ENCODE measurements at places on chromosomes 7 and 10.

DNA sequence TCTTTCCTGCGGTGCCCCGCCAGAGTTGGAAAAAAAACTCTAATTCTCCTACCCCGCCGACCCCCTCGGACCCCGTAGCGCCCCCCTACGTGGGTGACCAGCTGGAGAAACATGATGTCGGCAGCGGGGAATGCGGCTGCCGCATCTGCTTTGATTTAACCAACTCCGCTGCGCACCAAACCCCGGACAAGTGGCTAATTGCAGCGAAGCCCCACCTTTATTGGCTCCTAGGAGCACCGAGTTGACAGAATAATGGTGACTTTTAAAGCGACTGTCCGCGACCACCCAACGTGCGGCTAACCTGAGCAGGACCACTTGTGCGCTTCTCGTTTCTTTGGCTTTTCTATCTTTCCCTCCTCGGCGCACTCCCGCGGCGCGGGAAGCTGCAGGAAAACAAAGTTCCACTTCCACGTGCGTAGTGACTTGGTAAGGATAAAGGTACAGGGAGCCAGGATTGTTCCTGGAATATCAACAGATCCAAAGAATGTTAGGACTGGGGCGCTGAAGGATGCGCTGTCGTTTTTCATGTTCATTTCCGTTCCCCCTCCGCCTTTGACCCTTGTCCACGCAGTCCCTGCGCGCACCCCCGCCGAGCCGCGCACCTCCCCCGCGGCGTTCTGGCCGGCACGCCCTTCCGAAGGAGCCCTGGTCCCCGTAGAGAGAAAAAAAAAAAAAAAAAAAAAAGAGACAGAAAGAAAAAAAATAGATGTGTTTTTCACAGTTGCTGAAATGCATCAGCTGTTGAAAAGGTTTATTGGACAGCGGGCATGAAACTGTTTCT lies 1.4 kb downstream of the WNT16 start:
- H3K4me3 ChIP-seq = peak overlapping the region; percentile 39
- H3K27me3 ChIP-seq = peaks cover 27% of the 10 kb centered on the region
- H3K27ac ChIP-seq = no peak overlapping the region
- H3K36me3 ChIP-seq = no peaks in the 10 kb centered on the region
- peaks cover 5% of the 10 kb centered on the region for H3K4me1 ChIP-seq
- no peak for DNase-seq

- H3K36me3 ChIP-seq = no peaks in the 10 kb centered on the region
- no peak for DNase-seq
- H3K4me1 ChIP-seq = no peaks in the 10 kb centered on the region
- no peak overlapping the region for H3K27ac ChIP-seq
Observed at GRCh38 chr10:120342115-120342714, 114.8 kb upstream of the PLPP4 start.

- no peak overlapping the region for H3K4me3 ChIP-seq
- no peaks in the 10 kb centered on the region for H3K36me3 ChIP-seq
- H3K4me1 ChIP-seq = no peaks in the 10 kb centered on the region
- DNase-seq = no peak
- no peak overlapping the region for H3K27ac ChIP-seq
- H3K27me3 ChIP-seq = 0 out of 2 replicates have a peak, but pooled peaks cover 11% of the 10 kb centered on the region
Observed at GRCh38 chr10:25103703-25104102, 71.1 kb upstream of the GPR158 start.

DNA sequence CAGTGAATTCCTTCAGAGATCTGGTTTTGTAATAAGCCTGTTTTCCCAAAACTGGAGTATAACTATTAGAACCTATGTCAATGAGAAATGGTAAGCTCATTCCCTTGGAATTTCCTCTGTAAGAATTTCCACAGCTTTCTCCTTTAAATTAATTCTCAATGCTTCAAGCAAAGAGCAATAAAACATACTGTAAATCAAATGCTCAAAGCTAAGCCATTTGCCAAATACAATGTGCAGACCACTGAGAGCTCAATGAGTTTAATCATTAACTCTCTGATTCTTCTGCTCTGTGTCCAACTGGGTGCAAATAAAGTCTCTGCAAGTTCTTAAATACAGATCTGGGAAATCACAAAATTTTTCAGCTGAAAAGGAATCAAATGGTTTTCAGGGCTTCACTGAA lies 227.6 kb upstream of the IMMP2L start:
- no peak for DNase-seq
- no peaks in the 10 kb centered on the region for H3K4me1 ChIP-seq
- H3K36me3 ChIP-seq = no peaks in the 10 kb centered on the region
- H3K27me3 ChIP-seq = no peaks in the 10 kb centered on the region

DNA sequence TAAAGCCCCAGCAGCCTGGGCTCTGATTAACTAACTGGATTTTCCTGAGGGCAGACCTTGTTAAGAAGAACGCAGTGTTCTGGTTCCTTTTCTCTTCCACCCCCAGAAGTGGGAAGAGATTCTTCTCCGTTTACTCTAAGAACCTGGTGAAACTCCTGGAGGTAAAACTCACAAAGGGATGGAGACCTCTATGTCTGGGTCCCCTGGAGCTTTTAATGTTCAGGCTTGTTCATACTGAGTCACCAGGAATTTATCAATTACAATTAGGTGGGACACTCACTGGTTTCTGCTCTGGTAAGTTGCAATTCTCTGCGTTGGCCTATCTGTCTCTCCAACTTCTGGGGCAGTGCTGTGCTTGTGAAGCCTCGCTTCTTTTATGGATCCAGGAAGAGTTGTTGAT lies 73.3 kb upstream of the CACNB2 start:
- H3K27me3 ChIP-seq = peaks cover 2% of the 10 kb centered on the region
- H3K4me3 ChIP-seq = no peak overlapping the region
- no peaks in the 10 kb centered on the region for H3K4me1 ChIP-seq
- H3K36me3 ChIP-seq = no peaks in the 10 kb centered on the region
- no peak overlapping the region for H3K27ac ChIP-seq

DNA sequence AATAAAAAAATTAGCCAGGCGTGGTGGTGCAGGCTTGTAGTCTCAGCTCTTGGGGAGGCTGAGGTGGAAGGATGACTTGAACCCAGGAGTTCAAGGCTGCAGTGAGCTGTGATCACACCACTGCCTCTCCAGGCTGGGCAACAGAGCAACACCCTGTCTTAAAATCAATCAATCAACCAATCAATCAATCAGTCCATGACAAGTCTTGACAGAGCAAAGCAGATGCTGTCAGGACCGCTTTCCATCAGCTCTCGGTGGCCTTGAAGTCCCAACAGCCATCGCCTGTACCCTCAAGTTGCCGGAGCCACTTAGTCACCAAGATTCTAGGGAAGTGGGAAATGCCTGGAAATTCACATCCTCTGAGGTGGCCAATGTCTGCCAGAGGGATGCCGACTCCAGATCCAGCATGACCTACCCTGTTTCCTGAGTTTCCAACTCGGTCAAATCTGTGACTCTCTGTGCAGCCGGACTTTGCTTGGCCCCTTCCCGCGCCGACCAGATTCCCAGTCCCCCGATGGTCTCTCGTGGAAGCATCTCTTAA lies 871 bp upstream of the CCL24 start:
- peak; percentile 53 for DNase-seq
- no peaks in the 10 kb centered on the region for H3K27me3 ChIP-seq
- peaks cover 9% of the 10 kb centered on the region for H3K4me1 ChIP-seq
- no peaks in the 10 kb centered on the region for H3K36me3 ChIP-seq
- H3K27ac ChIP-seq = no peak overlapping the region

DNA sequence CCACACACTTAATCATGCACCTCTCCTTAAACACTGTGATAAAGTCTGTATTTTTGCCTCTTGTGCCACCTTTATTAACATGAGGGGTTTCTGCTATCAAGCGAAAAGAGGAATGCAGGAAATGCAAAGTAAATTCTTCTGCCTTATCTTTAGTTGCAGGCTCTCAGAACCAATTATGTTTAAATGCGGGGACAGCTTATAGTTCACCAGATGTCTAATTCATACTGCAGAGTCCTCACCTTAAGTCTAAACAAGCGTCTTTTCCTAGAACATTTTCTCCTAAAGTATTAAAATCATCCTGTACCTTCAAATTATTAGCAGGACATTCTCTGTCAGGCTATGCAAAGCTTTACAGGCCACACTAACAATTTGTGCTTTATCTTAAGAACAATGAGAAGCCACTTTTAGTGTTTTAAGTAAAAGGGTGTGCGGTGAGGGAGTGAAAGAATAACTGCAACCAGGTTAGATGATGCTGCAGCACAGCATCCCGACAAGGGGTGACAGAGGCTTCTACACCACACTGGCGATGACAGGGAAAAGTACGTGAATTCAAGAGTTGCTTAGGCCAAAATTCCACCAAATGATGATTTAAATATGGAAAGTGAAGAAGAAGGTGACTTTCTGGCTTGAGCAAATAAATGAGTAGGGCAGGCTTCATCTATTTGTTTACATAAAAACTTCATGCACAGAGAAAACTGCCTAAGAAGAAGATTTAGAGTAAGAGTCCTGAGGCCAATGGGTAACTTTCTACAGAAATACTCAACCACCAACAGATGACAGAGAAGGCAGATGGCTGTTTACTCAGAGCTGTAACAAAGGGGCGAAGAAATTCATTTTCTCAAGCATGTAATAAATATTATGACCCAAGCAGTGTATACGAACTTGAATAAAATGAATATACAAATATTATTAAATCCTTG lies 36.0 kb downstream of the EZH2 start:
- H3K4me3 ChIP-seq = no peak overlapping the region
- H3K27me3 ChIP-seq = no peaks in the 10 kb centered on the region
- peaks cover 14% of the 10 kb centered on the region for H3K36me3 ChIP-seq
- H3K4me1 ChIP-seq = peaks cover 17% of the 10 kb centered on the region

DNA sequence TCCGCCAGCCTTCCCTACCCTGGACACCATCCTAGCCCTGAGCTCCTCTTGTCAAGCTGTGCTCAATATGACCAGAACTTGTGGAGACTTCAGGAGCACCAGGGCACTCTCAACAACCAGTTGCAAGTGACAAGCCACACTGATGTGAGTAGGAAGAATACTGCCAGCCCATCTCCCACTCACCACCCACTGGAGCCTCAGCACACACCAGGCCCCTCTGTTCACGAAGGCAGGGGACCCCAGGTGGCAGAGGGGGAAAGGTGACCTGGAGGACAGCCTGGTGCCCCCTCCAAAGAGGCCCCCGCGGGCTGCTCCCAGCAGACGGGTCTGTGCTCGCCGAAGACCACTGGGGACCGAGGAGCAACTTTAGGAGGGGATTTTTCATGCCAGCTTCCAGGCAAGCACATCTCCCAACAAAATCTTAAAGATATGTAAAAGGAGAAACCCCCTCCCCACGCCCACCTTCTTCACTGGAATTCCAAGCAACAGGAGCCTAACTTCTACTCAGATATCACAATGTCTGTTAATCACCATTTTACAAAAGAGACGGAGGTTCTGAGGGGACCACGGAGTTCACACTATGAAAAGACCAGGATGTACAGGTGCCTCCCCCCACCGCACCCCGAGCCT lies 1.0 kb downstream of the MMD2 start:
- peaks cover 66% of the 10 kb centered on the region for H3K27me3 ChIP-seq
- H3K4me1 ChIP-seq = no peaks in the 10 kb centered on the region
- H3K36me3 ChIP-seq = no peaks in the 10 kb centered on the region
- no peak overlapping the region for H3K27ac ChIP-seq
- DNase-seq = no peak

DNA sequence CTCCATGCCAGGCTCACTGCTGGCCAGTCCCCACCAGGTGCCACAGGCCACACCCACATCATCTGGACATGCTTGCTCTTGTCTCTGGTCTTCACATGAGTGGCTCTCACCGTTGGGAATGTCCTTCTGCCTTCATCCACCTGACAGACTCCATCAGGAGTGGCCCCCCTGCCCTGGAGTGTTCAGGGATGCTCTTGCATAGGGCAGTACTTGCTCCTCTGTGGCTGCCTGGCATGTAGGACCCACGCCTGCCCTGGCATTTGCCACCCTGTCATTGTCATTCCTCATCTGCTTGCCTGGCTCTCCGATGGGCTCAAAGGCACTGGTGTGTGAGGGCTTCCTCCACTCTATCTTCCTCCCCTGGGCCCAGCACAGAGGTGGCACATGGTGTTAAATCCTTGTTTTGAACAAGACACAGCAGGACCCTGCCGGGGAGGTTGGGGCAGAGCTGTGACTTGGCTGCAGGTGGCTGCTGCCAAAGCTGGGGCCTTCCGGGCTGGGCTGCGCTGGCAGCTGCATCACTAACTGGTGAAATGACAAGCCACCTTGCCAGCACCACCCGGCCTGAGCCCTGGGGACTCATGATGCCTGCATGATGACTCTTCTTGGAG lies 1.8 kb downstream of the SH2D4B start:
- H3K36me3 ChIP-seq = no peaks in the 10 kb centered on the region
- H3K4me1 ChIP-seq = peaks cover 15% of the 10 kb centered on the region
- no peak overlapping the region for H3K4me3 ChIP-seq
- H3K27ac ChIP-seq = no peak overlapping the region
- H3K27me3 ChIP-seq = no peaks in the 10 kb centered on the region

DNA sequence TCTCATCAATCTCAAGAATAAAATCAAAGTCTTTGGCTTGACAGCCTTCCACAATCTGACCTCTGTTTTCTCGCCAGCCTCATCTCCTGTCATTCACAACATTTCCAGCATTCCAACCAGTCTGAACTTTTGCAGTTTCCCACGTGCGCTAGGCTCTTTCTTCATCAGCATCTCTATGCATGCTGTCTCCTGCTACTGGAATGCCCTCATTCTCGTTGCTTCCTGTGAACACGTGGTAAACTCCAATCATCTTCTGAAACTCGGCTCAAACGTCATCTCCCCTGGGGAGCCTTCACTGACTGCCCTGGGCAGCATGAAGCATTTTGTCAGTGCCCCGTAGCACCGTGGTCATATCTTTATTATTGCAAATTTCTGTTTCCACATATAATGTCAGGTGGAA lies 12.2 kb upstream of the RSBN1L start:
- H3K4me1 ChIP-seq = peaks cover 31% of the 10 kb centered on the region
- no peak for DNase-seq
- no peak overlapping the region for H3K4me3 ChIP-seq
- H3K27ac ChIP-seq = no peak overlapping the region
- H3K27me3 ChIP-seq = no peaks in the 10 kb centered on the region

DNA sequence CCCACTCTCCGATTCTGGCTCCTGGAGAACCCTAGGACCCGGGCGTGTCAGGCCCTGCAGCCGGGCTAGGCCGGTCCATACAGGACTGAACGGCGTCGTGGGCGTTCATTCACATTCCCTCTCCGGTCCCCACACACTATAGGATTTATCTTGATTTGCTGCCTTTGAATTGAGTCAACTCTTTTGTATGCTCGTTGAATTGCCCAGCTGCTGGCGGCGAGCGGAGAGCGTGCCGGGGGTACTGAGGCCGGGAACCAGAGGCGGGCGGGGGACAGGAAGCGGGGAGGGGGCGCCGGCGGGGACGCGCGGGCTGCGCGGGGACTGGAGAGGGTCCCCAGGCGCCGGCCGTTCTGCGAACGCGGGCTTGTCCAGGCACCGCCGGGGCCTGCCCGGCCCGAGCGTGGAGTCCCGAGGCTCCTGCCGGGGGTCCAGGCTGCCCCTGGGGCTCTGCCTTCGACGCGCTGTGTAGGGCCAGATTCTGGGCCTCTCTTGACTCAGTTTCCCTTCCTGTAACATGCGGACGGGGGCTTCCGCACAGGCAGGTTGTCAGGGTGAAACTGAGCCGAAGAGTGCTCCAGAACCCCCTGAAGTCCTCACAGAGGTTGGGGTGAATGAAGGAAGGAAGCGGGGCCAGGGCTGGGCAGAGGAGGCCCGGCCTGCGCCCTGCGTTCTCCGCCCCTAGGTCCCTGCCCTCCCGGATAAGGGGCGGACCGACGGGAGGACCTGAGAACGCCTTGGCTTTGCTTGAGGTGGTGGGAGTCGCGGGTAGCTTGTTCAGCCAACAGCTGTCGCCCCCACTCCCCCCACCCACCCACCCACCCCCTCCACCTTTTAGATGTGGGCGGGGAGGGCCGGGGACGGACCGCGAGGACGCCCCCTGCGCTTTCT lies 769 bp upstream of the ELFN1 start:
- no peak overlapping the region for H3K4me3 ChIP-seq
- H3K36me3 ChIP-seq = no peaks in the 10 kb centered on the region
- peaks cover 19% of the 10 kb centered on the region for H3K4me1 ChIP-seq
- H3K27me3 ChIP-seq = peaks cover 60% of the 10 kb centered on the region
- DNase-seq = no peak
- no peak overlapping the region for H3K27ac ChIP-seq

All from SJSA1 (cell line).